ENCODE measurements at places on chromosomes 3 and 15.

- no peak for DNase-seq
Observed at GRCh38 chr3:159458010-159458409, 530.6 kb upstream of the IL12A start.

DNA sequence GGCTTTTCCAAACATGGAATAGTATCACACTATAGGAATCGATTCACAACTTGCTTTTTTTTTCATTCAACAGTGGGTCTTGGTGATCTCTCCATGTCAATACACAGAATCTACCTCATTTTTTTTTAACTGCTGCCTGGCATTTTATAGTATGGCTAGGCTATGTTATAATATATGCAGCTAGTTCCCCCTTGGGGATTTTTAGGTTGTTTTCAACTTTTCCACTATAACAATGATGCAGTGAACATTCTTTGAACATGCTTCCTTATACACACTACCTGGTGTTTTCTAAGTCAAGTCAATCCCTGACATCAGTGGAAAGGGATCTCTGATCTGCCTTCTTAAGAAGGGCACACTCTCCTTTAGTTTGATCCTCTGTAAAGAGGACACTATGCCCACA is 46.5 kb upstream of the PLXND1 start:
- DNase-seq, result no peak

DNA sequence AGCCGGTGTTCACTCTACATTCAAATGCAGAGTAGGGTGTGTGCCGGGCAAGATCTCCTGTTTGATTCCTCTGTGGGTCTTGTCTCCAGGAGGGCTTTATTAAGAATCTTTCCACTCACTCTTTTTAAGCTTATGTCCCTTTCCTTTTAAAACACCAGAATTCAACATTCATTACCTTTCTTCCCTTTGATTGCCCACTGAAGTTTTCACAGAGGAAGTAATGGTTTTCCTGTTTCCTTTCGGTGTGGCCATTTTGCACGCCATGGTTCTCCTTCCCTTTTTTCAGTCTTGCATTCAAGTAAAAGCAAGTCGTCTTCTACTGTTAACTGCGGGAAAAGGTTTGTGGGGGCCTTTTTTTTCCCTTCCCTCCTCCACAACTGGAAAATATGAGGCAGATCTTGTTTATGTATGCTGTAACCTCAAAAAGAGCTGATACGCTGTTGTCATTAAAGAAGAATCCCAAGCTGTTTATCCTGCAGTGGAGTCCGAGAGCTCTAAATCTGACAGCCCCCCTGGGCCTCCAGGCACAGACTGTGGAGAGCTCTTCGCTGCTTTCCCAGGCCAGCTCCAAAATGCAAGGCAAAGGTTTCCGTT is 40.5 kb downstream of the FILIP1L start:
- DNase-seq, result no peak

- no peak for DNase-seq
Observed at GRCh38 chr3:4011166-4011565, 211.9 kb downstream of the LRRN1 start.

GRCh38 chr3:15633159-15633558 is 31.6 kb downstream of the BTD start:
- DNase-seq, result no peak

DNA sequence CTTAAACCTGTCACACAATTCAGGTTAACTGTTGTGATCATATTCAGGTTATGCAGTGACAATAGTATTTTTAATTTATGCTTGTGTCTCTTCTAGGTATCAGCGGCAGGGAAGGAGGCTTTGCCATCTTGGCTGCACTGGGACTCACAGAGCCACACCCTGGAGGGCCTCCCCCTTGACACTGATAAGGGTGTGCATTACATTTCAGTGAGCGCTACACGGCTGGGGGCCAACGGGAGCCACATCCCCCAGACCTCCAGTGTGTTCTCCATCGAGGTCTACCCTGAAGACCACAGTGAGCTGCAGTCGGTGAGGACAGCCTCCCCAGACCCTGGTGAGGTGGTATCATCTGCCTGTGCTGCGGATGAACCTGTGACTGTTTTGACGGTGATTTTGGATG is 23.6 kb upstream of the BSN start:
- no peak for DNase-seq

GRCh38 chr3:66414846-66415245 is 86.0 kb downstream of the LRIG1 start:
- no peak for DNase-seq

DNA sequence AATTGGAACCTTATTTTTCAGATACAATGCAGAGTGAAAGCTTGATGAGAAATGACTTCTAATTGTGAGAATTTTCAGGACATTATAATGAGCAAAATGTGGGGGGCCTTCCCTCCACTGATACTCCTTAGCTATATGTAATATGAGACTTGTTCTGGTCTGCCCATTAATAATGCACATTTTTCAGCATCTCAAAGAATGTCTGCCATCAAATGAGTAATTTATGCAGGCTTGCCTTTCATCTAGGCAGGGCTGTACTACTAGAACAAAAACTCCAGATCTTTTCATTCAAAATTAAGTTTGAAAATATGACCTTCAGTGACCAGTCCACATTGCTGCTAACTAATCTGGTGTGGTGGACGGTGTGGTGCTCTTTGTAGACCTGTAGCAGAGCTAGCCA is 127.4 kb downstream of the LRTM1 start:
- DNase-seq, result no peak

DNA sequence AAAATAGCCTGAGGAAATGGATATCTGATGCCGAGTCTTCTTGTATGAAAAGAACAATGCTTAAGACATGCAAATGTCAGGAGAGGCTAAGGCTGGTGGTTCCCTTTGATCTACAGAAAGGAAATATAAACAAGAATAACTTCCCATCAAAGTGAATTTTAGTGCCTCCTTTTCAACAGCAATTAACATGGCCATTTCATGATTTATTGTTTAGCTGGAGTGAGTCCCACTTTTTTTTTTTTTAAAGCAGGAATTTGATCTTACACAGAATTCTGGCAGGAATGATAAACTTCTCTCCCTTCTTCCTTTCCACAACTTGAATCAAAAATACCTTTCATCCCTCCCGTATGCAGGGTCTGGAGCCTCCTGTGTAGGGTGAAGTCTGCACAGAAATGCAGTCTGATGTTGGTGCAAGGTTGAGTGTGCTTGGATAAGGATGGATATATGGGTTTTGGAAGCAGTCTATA is 287.0 kb downstream of the MEX3B start:
- no peak for DNase-seq

GRCh38 chr15:92451225-92451825 is 57.6 kb downstream of the ST8SIA2 start:
- no peak for DNase-seq

DNA sequence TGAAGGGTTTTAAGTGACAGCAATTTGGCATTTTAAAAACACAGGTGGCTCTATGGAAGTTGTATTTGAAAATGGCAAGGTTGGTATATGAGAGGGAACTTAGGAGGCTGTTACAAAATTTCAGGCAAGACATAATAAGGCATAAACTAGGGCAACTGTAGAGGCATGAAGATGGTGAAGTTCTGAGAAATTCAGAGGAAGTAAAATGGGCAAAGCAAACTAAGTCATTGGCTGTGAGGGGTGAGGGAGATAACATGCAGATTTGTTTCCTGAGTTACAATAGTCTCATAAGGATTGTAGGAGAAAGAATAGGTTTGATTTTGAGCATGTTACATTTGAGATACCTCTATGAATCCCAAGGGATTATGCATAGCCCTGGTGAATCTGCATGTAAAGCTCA is 302.9 kb upstream of the ARHGEF26 start:
- DNase-seq, result no peak

DNA sequence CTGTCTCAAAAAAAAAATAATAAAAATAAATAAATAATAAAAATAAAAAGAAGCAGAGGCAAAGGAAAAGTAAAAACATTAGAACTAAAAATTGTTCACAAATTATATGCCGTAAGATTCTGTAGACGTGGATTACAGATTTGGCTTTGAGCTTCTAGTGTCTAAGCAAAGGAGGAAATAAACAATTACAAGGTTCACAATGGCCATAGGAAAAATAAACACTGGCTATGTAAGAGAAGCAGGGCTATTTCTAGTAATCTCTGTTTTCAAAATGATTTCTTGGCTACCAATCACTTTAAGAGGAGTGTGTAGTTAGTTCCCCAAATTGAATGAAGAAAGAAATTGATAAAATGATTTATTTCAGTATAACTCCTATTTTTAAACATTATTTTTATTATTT is 54.5 kb downstream of the TMEM41A start:
- no peak for DNase-seq
